Fibroblast of mammary gland (primary cell): ENCODE measurements at places on chromosomes 16 and 17.
A peak's percentile ranks its signal among the peaks of the same experiment; 100 is the strongest.

DNA sequence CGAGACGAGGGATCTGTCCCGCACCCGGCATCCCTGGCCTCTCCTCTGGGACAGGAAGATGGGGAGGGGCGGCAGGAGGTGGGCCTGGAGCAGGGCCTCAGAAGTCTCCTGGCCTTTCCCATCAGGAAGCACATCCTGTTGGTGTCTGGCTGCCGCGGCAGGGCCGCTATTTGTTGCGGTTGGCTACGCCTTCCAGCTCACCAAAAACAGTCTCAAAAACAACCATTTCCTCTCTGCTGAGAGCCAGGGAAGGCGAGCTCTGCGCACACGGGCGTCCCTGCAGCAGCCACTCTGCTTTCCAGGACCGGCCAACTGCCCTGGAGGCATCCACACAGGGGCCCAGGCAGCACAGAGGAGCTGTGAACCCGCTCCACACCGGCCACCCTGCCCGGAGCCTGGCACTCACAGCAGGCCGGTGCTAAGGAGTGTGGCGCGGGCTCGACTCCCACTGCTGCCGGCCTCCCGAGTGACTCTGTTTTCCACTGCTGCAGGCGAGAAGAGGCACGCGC, at the start of gene TMEM204:
TSS of gene TMEM204 (plus strand) at position 224 of the 509 bp plus-strand sequence. CDS start 610 bp downstream, outside the sequence.
- peak; percentile 82 for DNase-seq

- DNase-seq: no peak
Observed at GRCh38 chr17:74547736-74548135, 1.8 kb upstream of the CD300C start.

DNA sequence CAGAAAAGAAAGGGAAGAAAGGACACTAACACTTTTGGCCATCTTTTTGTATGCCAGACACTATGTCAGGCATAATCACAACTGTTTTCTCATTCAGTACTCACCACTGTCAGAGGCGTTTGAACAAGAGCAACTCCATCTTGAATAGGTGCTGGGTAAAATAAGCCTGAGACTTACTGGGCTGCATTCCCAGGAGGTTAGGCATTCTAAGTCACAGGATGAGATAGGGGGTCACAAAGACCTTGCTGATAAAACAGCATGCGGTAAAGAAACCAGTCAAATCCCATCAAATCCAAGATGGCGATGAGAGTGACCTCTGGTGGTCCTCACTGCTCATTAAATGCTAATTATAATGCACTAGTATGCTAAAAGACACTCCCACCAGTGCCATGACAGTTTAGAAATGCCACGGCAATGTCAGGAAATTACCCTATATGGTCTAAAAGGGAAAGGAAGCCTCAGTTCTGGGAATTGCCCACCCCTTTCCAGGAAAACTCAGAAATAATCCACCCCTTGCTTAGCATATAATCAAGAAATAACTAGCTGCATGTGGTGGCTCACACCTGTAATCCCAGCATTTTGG, 14.9 kb upstream of the LYRM9 start:
- DNase-seq: no peak

- no peak for DNase-seq
Observed at GRCh38 chr17:58005728-58006559, 1.1 kb downstream of the SRSF1 start.

DNA sequence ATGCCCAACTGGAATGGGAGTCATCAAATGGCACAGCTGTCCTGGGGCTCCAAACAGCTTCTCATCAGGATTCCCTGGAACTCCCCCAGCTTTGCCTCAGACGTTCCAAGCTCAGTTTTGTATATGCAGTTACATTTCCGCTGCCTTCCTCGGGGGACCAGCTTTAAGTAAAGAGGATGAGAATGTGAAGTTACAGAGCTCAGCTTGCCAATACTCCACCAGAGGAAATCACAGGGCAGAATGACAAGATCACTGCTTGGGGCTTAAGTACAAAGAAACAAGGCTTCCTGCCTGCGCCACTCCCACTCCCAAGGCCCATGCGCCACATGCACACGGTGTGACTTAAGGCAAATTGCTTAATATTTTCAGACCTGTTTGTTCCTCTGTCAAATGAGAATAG, 272.4 kb upstream of the CDH11 start:
- DNase-seq: no peak

GRCh38 chr17:62194401-62194800, 129.3 kb upstream of the MED13 start:
- no peak for DNase-seq

DNA sequence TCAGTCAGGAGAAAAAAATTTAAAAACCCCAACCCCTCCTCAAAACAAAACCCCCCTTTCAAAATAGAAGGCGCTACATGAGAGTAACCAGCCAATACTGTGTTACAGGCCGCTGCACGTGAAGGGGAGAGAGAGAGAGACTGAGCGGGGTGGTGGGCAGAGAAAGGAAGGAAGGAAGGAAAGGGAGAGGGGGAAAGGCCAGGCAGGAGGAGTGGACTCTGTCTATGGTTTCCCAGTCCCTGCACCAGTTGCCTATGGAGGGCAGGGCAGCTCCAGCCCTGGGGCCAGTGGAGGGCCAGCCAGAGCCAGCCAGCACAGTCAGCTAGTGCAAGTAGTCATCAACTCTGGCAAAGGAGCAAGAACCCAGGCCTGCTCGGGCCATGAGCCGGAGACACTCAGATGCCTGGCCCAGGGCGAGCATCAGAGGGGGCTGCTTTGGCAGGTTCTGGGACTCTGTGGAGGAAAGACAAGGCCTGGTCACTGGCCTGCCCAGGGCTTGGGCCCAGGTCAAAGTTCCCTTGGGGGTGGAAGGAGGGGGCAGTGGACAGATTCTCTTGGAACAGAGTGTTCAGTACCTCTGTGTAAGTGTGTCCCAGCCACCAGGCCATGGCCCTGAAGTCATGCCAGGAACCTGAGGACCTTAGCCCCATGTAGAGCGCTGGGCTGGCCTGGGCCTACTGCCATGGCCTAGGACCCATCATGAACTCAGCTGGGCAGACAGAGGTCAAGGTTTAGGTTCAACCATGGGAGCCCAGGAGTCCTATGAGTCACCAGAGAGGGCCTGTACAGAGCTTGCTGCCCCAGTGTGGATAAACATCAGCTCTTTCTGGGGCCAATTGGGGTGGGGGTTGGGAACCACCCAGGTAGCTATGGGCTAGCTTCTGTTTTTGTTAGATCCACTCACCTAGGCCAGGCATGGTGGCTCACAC, 7.3 kb upstream of the GFOD2 start:
- no peak for DNase-seq

- DNase-seq: no peak
Observed at GRCh38 chr17:39536468-39536867, 71.3 kb downstream of the NEUROD2 start.

DNA sequence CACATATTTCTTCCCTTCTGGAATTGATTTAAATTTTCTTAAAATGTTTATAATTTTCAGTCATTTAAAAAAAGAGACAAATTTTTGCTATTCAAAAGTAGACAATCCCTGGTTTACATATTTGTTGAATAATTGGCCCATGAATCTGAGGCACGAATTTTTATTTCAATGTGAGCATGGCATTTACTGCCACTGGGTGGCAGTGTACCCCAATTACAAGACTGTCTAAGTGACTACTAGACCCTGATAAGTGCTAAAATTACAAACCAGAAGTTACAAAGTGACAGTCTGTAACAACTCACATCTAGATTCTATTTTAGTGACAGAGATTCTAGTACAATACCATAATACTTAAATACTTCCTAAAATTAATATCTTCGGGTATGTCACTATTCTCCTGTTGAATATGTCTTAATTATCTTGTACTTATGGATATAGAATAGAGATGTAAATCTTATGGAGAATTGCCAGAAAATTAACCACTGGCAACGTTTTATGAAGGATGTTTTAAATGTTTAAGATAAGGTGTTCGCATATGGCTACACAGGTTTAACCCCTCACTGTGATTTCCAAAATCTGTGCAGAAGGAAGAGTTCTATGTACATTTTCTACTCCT, 235.8 kb downstream of the MAP2K4 start:
- peak; percentile 61 for DNase-seq
